ENCODE measurements at places on chromosomes 4 and X. TPM values are rescaled to one million over a fixed set of nuclear protein-coding genes. Genes with fewer than 3 reads are reported as not detected.

Gene FOXR2
- total RNA-seq, result not detected

GRCh38 chr4:76872556-76872955 is 25.4 kb downstream of the SOWAHB start:
- no peak for DNase-seq

DNA sequence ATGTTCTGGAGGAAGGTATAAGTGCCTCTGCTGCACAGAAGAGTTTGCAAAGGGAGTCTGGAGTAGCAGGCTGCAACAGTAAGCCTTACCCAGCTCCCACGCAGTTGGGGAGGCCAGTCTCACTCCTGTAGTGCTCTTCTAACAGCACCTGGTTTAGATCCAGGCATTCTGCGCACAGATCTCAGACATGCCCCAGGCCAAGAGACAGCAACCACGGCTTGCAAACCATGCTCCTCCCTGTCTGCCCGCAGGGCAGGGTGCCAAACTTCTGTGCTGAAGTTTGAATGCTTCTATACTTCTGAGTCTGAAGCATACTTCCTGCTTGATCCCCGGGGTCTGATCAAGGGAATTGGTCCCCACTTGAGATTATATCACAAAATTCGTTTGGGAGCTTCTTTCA is 106.3 kb downstream of the LINC00632 start:
- no peak for DNase-seq

DNA sequence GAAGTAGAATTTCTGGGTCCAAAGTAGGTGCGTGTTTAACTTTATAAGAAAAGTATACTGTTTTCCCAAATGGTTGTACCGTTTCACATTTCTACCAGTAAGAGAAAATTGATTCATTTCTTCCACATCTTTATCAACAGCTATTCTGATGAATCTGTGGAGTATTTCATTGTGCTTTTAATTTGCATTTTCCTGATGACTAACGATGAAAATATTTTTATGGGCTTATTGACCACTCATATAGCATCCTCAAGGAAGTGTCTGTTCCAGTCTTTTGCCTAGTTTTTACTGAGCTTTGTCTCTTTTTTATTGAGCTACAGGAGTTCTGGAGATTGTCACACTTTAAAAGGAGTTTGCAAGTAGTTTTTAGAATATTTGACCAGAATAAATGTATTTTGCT is 92.6 kb downstream of the ASB9 start:
- no peak for DNase-seq

- no peak for DNase-seq
These were observed 24.8 kb upstream of the PTPN13 start for GRCh38 chr4:86569103-86569870.

Gene LCORL
- 29.7 TPM for total RNA-seq
